Stimulated activated CD8-positive, alpha-beta memory T cell treated with anti-CD3 and anti-CD28 coated beads, Interleukin-7, amount 100 ng/mL, for 24 hours (primary cell): ENCODE measurements at places on chromosomes 13 and 19.

- no peak for DNase-seq
These were observed 62.3 kb downstream of the ZNF627 start for GRCh38 chr19:11659612-11660011.

DNA sequence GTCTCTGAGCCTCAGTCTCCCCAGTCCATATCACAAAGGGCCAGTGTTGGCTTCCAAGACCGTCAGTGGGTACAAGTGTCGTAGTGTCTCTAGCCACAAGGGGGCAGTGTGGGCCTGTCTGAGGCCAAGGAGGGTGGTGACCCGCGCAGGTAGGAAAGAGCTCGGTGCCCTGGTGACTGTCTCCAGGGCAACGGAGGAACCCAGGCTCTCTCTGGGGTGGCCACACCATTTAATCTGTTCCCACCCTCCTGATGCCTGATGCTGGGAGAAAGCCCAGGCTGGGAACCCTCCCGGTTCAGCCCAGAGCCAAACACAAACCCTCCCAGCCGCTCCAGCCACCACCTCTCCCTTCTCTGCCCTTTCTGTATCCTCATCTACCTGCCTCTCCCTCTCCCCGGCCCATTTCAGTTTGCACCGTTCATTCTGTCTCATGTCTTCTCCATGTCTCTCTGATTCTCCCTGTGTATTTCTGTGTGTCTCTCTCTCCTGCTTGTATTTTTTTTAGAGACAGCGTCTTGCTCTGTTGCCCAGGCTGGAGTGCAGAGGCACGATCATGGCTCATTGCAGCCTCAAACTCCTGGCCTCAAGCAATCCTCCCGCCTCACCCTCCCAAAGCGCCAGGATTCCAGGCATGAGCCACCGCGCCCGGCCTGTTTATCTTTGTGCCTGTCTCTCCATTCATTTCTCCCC, 17.5 kb upstream of the MEIS3 start:
- peak; percentile 85 for DNase-seq

DNA sequence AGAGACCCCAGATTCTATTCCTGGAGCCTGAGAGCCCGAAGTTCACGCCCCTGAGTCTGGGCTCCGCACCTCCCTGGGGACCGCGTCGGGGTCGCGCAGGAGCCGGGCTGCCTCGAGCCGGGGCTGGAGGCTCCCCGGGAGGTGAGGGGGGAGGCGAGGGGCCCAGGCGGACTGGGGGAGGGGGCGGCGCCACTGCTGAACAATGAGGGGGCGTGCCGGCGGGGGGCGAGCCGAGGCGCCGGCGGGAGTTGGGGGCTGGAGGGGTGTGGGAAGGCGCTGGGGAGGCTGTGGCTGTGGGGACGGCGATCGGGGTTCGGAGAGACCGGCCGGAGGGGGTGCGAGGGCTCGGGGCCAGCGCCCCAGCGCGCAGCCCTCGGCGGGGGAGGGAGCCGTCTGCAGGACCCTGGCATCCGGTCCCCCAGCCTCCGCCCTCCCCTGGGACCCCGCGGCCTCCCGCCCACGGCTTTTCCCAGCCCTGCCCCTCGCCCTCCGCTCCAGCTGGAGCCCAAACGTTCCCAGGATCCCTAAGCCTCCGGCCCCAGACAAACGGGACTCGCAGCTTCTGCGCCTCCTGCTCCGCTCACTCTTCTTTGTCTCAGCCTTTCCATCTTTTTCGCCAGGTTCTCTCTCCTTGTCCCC, 922 bp downstream of the PLEKHG2 start:
- DNase-seq: no peak

GRCh38 chr13:101520672-101521071, 68.2 kb downstream of the ITGBL1 start:
- no peak for DNase-seq

DNA sequence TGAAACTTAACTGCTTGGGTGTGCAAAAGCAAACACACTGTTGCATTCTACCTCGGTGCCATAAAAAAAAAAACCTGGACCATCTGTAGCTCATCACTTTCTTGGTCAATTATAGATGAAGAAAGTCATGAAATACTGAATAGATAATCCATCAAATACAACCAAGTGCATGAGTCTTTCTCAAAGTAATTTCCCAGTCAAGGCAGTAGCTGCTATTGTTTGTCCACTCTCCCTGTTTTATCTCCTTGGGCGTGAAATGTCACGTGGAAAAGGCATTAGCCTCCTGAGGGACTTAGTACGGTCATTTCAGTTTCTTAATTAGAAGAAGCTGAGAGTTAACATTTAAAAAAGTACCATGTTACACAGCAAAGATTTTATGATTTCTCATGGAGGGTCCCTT, 1697.9 kb downstream of the PCDH9 start:
- DNase-seq: no peak

- DNase-seq: no peak
These were observed 14.0 kb downstream of the CEACAM16 start for GRCh38 chr19:44712864-44713515.

- DNase-seq: peak; percentile 83
These were observed at the start of gene RGCC for GRCh38 chr13:41456768-41457588. TSS of gene RGCC (plus strand) at chr13:41457550. CDS start at chr13:41457708, 158 bp downstream.

- DNase-seq: no peak
These were observed 410.7 kb downstream of the MZT1 start for GRCh38 chr13:72316716-72317115.

DNA sequence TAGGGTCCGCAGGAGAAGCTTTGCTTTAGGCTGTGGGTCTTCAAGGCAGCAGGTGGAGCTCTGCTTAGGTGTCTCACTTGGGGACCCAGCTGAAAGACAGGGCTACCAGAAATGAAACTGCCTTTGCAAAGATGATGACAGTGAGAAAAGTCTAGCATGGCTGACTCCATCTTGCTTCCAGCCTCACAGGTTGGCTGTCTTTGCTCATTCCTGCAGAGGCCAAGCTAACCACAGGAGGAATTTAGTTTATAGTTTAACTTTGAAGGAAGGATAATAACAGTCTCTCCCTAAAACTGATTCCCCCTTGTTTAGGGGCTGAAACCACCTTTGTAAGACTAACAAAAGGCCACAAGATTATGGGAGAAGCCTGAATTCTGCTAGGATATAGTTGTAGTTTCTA, 252.4 kb downstream of the UQCRFS1 start:
- DNase-seq: no peak

DNA sequence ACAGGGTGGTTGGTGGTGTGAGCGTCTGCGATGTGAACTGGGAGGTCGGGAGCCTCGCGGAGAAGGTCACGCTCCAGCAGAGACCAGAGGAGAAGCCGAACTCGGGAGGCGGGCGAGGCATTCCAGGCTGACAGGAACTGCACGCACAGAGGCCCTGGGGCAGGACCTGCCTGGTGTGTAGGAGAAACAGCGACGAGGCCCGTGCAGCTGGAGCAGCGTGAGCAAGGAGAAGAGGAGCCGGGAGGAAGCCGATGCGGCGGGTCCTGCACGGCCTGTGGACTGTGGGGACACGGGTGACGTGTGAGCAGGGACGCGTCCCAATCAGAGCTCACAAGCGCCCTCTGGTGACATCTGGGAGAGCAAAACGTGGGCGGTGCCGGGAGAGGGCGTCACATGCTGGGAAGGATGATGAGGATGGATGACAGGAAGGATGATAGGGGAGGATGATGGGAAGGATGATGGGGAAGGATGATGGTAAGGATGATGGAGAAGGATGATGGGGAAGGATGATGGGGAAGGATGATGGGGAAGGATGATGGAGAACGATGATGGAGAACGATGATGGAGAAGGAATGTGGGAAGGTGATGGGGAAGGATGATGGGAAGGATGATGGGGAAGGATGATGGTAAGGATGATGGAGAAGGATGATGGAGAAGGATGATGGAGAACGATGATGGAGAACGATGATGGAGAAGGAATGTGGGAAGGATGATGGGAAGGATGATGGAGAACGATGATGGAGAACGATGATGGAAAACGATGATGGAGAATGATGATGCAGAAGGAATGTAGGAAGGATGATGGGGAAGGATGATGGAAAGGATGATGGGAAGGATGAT, 16.1 kb upstream of the MADCAM1 start:
- no peak for DNase-seq

- no peak for DNase-seq
These were observed 104.0 kb downstream of the DGKH start for GRCh38 chr13:42152495-42152894.

GRCh38 chr13:104996022-104996421, 1539.4 kb downstream of the EFNB2 start:
- DNase-seq: no peak

DNA sequence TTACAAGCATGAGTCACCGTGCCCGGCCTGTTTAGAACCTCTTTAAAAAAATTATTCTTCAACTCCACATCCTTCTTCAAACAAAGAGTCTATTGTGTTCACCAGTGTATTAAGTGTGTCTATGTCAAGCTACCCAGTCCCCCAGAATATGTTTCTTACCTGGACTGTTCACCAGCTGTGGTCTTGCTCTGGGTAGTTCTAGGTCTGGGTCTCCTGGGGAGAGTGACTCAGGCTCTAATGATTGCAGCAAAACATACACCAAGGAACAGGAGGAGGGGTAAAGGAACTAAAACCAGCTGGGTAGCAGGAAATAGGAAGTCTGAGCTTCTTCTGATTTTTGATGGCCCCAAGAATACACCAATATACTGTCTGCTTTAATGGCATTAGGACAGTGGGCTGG, at the start of gene FPR1:
TSS of gene FPR1 (minus strand) at position 224 of the 400 bp plus-strand sequence. CDS start 4,884 bp downstream, outside the sequence.
- no peak for DNase-seq

DNA sequence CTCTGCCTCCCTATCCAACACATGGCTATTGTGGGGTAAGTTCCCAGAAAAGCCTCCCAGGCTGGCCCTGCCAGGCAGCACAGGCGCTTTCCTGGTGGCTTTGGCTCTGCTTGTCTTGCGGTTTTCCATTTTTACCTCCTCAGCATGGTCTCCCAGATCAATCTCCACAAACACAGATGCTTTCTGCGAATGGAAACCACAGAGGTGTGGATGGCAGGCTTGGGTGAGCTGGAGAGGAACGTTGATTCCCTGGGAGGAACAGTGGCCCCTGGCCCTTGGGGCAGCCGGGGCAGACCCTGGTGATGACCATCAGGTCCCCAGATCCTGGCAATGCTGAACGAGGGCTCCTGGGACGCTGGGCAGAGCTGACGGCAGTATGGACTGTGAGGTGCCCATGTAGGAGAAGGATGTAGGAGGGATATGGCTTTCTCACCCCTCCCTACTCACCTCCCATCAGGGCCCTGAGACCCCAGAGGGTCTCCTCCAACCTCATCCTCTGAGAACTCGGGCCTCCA, 6.6 kb downstream of the C13orf46 start:
- no peak for DNase-seq

DNA sequence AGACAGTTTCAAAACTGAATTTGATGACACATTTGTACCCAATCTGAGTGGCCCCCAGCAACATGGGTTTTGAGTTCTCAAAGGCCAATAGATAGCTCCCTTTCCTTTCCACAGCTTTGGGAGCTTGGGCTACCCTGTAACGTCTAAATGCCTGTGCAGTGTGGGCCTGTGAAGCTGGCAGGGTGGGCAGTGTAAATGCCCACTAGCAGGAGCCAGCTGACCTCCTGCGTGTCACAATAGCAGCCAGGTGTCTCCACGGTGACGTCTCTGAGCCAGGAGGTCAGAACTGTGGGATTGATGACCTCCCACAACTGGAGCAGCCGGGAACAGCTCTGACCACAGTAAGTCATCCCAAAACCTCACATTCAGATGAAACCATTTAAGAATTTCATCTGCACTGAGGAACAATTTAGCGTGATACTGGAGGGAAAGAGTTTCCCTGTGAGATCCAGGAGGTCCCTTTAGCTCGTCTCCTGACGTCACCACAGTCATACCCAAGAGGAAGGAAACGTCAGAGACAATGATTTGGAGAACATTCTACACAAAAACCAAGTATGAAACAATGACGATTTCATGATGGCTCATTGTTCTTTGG, at the start of gene IPO5:
TSS of gene IPO5 (plus strand) at position 300 of the 595 bp plus-strand sequence. CDS start 23,022 bp downstream, outside the sequence.
- DNase-seq: no peak

DNA sequence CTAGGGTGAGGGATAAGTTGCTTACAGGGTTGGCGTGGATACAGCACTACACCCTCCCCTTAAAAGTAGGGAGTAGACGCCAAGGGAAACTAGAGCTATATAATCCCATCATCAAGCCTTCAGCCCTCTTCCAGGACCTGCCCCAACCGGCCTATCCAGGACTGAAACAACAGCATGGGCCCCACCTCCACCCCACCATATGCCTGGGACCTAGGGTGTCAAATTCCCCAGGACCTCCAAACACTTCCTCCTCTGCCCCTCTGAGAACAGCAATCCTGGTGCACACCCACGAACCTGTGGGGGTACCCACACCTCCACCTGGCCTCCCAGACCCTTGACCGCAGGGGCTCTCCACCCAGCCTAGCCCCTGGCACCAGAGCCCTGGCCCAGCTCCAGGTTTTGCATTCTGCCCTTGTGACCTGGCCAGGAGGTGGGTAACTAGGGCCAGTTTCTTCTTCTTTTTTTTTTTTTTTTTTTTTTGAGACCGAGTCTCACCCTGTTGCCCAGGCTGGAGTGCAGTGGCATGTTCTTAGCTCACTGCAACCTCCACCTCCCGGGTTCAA, 1.4 kb upstream of the CYP2F1 start:
- DNase-seq: no peak

DNA sequence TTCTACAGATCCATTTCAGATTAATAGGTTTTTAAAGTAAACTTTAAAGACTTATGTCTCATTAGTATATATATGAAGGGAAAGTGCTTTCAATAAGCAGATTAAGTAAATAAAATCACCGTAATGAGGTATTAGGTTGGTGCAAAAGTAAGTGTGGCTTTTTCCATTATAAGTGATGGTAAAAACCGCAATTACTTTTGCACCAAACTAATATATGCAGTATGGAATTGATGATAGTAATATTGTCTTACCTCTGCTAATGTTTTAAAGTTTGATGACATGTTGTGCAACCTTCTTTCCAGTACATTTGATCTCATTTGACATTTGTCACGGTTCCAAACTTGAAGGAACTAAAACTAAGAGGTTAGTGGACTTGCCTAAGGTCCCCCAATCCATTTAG, 1819.3 kb downstream of the PCDH9 start:
- no peak for DNase-seq

- DNase-seq: no peak
These were observed 3.4 kb downstream of the TMEM59L start for GRCh38 chr19:18616023-18616422.

GRCh38 chr19:42335374-42335936, 10.0 kb downstream of the MEGF8 start:
- DNase-seq: no peak

- no peak for DNase-seq
These were observed 4.8 kb upstream of the NFIC start for GRCh38 chr19:3361384-3362216.

- DNase-seq: no peak
These were observed 1.3 kb downstream of the BBC3 start for GRCh38 chr19:47229676-47230053.

- DNase-seq: no peak
These were observed 4.4 kb upstream of the C19orf18 start for GRCh38 chr19:57978586-57979289.

GRCh38 chr13:46184277-46184699, 2.3 kb upstream of the LCP1 start:
- peak; percentile 59 for DNase-seq
